H1 (cell line): ENCODE measurements at places on chromosomes 11 and 22. TPM values are rescaled to one million over a fixed set of nuclear protein-coding genes. Genes with fewer than 3 reads are reported as not detected.

Gene HBB
- not detected in 2 replicates for total RNA-seq

DNA sequence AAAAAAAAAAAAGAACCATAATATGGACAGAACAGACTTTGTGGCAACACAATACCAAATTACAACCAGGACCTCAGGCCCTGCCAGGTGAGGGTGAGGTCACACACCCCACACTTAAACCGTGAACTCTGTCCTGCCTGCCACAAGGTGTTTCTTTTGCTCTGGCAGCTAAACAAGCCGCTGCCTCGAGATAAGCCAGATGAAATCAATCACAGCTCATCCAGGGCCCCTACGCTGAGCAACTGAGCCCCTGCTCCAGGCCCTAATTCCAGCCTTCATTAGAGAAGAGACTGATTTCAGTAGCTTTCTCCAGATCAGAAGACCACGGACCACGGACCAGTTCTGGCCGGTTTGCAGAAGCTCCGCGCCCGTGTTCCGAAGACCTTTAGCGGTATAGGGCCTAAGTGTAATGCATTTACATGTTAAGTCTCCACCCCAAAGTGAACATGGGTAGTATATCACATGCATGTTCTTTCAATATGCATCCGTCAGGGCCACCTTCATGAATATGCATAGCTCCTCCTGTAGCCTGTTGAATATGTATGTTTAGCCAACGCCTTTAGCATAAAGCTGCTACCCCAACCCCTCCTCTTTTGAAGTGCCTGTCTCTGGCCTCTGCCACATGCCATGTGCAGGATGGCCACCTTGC, 14.8 kb upstream of the RAC2 start:
- DNase-seq = no peak

- DNase-seq = no peak
Observed at GRCh38 chr11:4090258-4090657, 4.3 kb upstream of the RRM1 start.

DNA sequence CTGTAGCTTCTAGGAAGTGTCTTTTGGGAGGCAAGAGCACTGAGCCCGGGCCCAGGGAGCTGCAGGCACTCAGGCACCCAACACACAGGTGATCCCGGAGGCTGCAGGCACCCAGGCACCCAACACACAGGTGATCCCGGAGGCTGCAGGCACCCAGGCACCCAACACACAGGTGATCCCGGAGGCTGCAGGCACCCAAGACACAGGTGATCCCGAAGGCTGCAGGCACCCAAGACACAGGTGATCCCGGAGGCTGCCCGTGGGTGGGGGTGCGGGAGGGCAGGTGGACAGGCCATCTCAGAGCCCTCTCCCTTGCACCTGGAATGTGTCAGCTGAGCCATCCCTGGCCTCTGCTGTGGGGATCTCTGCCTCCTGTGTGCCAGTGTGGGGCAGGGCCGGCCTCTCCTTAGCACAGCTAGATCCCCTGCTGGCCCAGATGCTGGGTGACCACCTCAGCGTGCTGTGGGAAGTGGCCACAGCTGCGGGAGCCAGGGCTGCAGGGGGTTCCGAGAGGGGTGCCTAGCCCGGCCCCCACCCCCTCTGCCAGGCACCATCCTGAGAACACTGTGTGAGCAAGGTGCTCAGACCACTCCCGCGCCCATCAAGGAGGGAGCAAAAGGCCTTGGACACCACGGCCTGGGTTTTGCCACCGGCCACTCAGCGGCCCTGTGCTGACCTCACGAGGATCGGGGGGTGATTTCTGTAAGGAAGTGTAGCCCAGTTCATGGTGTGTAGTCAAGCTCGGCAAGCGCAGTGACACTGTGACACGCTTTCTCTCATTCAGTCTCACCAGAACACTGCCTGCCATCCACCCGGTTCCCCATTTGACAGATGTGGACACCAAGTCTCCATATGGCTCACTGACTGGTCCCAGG, 14.2 kb downstream of the MRGPRG start:
- DNase-seq = no peak

GRCh38 chr11:43948341-43949225, 6.1 kb downstream of the C11orf96 start:
- DNase-seq = no peak

GRCh38 chr22:49934891-49935557, 16.6 kb downstream of the CRELD2 start:
- DNase-seq = no peak

Gene UBQLN3
- total RNA-seq = not detected in 2 replicates

DNA sequence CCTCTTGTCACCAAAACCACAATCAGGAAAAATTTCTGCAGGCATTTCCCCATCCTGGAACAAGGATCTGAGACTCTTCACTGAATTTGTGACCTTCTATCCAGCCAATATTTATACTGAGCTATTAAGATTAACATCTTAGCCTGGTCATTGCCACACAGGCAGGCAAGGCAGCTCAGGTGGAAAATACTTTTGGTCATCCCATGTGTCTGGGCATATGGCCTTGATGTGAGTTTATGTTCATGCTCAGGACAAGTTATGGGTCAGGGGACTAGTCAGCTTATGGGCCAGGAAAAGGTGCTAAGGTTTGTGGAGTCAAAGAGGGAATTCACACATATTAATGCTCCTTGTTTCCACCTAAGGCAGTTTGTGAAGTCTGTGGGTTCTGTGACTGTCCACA, 124.3 kb upstream of the TOP3B start:
- DNase-seq = no peak

Gene MUC15
- not detected in 2 replicates for total RNA-seq

- DNase-seq = no peak
Observed at GRCh38 chr11:27485930-27486773, 13.6 kb upstream of the LGR4 start.

DNA sequence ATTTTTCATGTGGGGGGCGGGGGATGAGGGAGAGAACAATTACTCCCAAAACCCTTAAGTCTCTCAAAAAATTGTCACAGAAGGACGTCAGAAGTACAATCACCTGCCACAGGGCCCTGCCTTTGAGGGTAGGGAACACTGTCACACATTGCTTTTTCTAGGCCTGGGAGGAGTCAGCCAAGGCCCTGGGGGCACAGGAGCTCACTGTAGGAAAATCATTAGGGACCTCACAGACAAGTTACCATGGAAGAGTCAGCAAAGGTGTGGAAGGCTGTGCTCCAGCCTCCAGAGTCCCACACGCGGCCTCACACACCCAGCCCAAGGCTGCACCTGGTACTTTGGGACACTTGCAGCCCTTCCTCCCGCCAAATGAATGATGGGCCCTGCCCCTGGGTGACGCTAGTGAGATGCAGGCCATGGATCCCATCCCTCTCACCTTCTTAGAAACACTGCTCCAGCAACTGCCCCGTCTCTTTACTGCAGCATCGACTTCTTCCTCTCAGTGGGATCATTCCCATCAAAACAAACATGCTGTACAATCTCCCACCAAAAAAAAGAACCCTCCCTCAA, 3.3 kb downstream of the PLEKHA7 start:
- no peak for DNase-seq

DNA sequence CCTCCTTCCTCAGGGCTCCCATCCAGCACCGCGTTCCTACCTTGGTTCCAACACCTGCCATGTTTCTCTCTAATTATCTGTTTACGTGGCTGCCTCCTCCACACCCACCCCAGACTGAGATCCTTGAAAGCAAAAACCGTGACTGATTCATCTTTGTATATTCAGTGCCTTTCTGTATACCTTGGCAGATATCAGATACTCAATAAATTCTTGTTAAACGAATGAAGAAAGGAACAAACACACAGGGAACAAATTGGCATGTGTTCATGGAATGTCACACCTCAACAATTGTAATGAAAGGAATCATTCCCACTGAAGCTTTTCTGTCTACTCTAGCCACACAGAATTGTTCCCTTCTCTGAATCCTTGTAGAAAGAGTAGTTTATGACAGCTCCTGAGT, 20.4 kb upstream of the LRRC55 start:
- DNase-seq = no peak

- no peak for DNase-seq
Observed at GRCh38 chr11:108958368-108959104, 293.7 kb downstream of the DDX10 start.

GRCh38 chr11:115980337-115981103, 476.3 kb upstream of the CADM1 start:
- DNase-seq = no peak

- no peak for DNase-seq
Observed at GRCh38 chr11:80173371-80174136, 732.7 kb upstream of the TENM4 start.

- no peak for DNase-seq
Observed at GRCh38 chr22:46574438-46574992, 37.1 kb upstream of the CELSR1 start.

DNA sequence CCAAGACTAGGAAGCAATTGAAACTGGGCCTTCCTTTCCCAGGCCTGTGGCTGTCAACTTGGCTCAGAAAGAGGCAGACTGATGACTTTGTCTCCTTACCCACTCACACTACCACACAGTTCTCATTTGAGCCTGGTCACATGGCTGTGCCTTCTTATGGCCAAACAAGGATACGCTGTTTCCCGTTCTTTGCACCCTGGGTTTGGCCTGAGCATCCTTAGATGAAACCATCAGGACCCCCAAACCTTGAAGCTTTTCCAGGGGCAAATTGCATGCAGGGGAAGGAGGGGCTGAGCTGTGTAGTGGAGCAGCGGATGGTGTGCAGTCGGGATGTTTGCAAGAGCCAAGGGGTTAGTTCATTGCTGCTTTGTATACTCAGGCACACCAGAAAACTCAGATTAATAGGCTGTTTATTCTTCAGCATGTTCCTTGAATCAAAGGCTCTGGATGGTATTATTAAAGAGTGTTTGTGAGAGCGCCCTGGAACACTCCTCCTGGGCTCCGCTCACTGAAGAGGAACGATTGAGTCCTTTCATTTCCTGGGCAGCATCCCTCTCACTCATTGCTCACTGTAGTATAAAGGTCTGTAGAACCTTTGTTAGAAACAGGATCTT, 69.8 kb downstream of the ARFGAP2 start:
- no peak for DNase-seq

DNA sequence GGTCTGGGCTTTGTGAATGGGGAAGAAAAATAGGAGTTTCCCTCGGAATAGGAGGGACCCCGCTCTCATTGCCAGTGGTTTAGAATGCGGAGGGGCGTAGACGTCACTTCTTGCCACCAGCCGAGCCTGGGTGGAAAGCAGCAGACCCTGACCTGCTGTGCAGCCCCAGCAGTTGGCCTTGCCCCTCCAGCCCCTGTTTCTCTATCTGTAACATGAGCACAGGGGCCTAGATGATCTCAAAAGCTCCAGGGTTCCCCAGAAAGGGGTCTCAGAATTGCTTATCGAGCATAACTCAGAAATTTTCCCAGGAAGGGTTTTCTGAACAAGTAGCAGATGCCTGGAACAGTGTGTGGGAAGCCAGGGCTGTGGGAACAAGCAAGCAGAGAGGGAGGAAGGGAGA, 43.9 kb downstream of the C11orf91 start:
- no peak for DNase-seq

Gene AIFM3
- total RNA-seq = 0.86 and 1.4 TPM in 2 replicates

Gene ACTN3
- 28.2 and 30.8 TPM in 2 replicates for total RNA-seq

DNA sequence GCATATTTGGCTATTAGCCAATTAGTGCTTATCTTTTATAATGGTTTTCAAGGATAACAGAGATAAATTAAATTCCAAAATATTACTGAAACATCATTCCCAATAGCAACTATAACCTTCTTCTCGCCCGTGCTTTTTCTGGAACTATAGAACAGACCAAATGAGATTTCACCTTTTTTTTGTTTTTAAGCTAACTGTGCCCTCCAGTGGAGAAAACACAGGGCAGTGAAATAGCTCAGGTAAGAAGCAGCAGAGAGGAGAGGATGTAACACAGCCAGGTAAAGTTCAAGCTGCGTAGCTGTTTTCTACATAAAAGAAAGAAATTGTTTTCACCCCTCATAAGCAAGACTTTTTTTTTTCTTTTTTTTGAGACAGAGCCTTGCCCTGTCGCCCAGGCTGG, 28.2 kb downstream of the HSD17B12 start:
- no peak for DNase-seq

Gene OTOG
- 1.5 and 2.4 TPM in 2 replicates for total RNA-seq

- no peak for DNase-seq
Observed at GRCh38 chr11:44171518-44171917, 76.0 kb downstream of the EXT2 start.

Gene OR51I1
- total RNA-seq = not detected in 2 replicates

- no peak for DNase-seq
Observed at GRCh38 chr11:45576461-45577215, 88.8 kb downstream of the CHST1 start.

DNA sequence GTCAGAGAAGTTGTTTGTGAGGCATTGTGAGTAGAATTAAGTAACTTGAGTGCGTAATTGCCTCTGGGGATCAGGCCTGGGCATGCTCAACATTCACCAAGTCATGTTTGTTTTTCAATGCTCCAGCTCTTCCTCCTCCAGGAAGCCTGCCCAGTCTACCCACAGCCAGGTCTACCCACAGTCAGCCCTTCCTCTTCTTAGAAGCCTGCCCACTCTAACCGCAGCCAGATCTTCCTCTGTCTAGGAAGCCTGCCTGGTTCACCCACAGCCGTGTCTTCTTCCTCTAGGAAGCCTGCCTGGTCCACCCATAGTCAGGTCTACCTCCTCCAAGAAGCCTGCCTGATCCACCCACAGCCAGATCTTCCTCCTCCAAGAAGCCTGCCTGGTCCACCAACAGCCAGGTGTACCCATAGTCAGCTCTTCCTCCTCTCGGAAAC, 25.0 kb downstream of the LRP5 start:
- no peak for DNase-seq

DNA sequence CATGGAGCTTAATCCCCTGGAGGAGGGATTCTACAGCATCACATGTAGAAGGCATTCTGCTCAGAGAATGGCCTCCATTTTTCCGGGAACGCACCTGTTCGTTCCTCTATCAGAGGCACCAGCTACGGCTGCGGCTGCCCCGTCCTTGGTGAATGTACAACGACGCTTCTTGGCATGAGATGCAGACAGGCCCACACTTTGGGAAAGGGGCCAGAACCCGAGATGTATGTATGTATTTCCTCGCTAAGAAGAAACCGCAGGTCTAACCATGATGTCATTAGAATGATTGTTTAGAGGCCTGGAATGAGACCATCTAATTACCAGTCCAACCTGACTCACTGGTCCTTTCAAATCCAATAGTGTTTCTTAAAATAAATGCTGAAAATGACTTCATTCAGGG, 1293.4 kb downstream of the TBC1D22A start:
- no peak for DNase-seq

Gene FAM227A
- total RNA-seq = 3.8 and 3.9 TPM in 2 replicates

Gene HEPN1
- not detected in 2 replicates for total RNA-seq

DNA sequence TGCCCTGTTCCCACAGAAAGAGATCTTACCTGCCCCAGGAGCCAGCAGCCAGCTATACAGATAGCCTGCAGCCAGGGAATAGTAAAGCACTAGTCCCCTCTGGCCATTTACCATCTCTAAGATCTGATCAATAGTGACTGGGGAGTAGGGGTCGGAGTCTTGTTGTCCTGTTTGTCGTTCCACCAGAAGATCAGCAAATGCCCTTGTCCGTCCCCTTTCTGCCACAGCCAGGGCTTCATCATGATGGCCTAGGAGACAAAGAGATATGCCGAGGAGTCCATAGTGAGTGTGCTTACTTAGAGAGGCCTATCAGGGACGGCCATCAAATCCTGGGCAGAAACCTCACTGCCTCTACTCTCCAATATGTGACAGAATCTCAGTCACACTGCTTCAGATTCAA, 177.1 kb upstream of the PITPNB start:
- DNase-seq = no peak
